ENCODE measurements at places on chromosomes 1 and 21. TPM values are rescaled to one million over a fixed set of nuclear protein-coding genes. Genes with fewer than 3 reads are reported as not detected.

Gene FMOD
- total RNA-seq = not detected

DNA sequence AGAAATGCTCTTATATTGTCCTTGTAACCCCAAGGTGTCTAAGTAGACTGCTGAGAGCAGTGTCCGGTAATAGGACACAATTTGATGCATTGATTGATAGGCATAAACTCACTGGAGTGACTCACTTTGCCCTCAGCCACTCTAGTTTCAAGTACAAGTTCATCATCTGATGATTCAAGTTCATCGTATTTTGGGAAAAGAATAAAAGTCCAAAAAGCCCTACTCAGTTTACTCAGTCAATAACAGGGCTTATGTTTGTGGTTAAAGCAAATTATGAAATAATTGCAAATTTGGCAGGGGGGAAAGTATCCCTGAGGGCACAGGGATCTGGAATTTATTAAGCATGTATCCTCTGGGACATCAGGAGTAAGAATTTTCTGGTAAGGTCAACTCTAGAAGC, 7.6 kb upstream of the ATF3 start:
- no peak overlapping the region for H3K4me3 ChIP-seq
- H3K4me1 ChIP-seq = peaks cover 29% of the 10 kb centered on the region

Gene BSND
- total RNA-seq = not detected

Gene C4BPA
- total RNA-seq = not detected

GRCh38 chr21:42306366-42307035, 8.7 kb downstream of the TFF3 start:
- no peak overlapping the region for H3K27ac ChIP-seq
- H3K4me1 ChIP-seq = no peaks in the 10 kb centered on the region
- no peak overlapping the region for H3K4me3 ChIP-seq
- DNase-seq = no peak
- H3K27me3 ChIP-seq = no peaks in the 10 kb centered on the region
- H3K36me3 ChIP-seq = no peaks in the 10 kb centered on the region

DNA sequence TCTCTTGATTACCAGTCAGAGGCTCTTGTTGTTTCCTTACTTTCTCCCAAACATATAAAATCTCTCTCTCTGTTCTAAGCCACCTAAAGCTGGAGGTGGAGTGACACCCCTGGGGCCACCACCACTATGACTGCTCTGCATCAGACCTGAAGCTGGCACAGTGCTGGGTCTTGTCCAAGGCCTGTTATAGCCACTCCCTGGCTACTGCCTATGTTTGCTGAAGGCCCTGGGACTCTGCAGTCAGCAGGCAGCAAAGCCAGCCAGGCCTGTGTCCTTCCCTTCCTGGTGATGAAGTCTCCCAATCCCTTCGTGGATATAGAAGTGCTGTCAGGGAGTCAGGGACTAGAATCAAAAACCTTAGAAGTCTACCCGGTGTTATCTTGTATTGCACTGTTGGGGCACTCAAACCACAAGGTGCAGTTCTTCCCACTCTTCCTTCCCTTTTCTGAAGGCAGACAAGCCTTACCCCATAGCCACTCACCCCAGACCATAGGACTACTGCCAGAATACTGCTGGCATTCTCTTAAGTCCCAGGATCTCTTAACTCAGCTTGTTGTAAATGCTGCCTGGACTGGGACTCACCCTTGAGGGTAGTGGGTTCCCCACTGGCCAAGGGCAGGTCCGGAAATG, 103.1 kb downstream of the RPS6KC1 start:
- H3K27me3 ChIP-seq = no peaks in the 10 kb centered on the region
- H3K4me1 ChIP-seq = peaks cover 5% of the 10 kb centered on the region
- peaks cover 5% of the 10 kb centered on the region for H3K36me3 ChIP-seq
- no peak overlapping the region for H3K4me3 ChIP-seq

DNA sequence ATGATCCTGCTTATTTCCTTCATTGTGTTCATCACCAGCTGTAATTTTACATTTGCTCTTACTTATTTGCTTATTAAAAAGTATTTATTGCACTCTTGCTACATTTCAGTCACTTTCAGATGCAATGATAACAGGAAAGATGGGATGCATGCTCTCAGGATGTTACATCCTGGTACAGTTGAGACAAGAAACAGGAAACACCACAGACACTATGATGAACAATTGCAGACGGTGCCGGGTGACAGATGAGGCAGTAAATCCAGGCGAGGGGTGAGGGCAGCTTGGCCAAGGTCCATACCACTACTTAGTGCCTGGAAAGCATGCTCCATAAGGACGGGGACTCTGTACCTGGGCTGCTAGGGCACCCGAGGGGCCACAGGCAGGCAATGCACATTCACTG, 156.6 kb upstream of the RAB4A start:
- DNase-seq = no peak
- H3K4me3 ChIP-seq = no peak overlapping the region
- peaks cover 4% of the 10 kb centered on the region for H3K36me3 ChIP-seq
- H3K27ac ChIP-seq = no peak overlapping the region

Gene HEYL
- total RNA-seq = not detected

DNA sequence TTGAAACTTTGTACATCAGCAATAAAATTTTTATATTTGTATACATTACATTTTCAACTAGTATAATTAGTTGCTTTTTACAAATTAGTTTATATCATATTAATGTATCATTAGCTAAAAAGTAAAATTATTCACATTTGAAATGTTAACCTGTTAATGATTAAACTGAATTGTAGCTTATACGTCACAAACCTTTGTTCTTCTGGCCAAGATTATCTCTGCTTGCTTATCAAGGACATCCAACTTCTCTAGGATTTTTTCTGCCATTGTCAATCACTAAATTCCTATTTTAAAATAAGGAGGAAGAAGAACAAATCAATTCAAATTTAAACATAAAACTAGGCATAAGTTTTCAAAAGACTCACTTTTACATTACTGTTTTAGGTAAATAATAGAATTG, 7.8 kb downstream of the C1orf141 start:
- H3K27ac ChIP-seq = no peak overlapping the region
- no peak for DNase-seq
- H3K4me3 ChIP-seq = no peak overlapping the region
- no peaks in the 10 kb centered on the region for H3K27me3 ChIP-seq
- peaks cover 7% of the 10 kb centered on the region for H3K4me1 ChIP-seq

DNA sequence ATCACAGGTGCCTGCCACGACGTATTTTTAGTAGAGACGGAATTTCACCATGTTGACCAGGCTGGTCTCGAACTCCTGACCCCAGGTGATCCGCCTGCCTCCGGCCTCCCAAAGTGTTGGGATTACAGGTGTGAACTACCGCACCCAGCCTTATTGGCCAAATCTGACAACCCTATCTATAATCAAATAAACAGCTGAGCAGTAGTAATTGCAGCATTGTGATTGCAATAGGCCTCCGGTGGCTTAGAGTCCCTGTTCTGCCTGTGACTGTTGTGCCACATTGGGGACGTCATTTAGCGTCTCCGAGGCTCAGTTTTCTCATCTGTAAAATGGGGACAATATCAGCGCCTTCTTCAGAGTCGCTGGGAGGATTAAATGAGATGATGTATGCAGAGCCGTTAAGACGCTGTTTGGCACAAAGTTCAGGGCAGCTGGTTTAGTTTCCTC, 569 bp upstream of the CAPN2 start:
- H3K27me3 ChIP-seq = no peaks in the 10 kb centered on the region
- peaks cover 15% of the 10 kb centered on the region for H3K36me3 ChIP-seq
- no peak for DNase-seq
- no peak overlapping the region for H3K27ac ChIP-seq

Gene PAPPA2
- 11.5 TPM for total RNA-seq

DNA sequence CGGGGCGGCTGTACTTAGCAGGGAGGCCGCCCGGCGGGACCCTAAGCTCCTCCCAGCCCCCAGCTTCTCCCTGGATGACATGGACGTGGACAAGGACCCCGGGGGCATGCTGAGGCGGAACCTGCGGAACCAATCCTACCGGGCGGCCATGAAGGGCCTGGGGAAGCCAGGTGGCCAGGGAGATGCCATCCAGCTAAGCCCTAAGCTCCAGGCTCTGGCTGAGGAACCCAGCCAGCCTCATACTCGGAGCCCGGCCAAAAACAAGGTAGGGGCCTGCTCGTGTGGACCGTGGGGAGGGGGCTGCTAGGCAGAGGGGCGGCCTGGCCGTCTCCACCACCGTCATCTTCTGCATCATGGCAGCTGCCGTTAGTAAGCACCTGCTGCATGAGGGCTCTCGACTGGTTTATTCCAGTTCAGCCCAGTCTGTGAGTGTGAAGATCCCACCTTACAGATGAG, 9.0 kb downstream of the ARHGEF16 start:
- no peaks in the 10 kb centered on the region for H3K4me1 ChIP-seq
- no peak for DNase-seq
- H3K4me3 ChIP-seq = no peak overlapping the region
- no peaks in the 10 kb centered on the region for H3K27me3 ChIP-seq
- no peak overlapping the region for H3K27ac ChIP-seq
- no peaks in the 10 kb centered on the region for H3K36me3 ChIP-seq

DNA sequence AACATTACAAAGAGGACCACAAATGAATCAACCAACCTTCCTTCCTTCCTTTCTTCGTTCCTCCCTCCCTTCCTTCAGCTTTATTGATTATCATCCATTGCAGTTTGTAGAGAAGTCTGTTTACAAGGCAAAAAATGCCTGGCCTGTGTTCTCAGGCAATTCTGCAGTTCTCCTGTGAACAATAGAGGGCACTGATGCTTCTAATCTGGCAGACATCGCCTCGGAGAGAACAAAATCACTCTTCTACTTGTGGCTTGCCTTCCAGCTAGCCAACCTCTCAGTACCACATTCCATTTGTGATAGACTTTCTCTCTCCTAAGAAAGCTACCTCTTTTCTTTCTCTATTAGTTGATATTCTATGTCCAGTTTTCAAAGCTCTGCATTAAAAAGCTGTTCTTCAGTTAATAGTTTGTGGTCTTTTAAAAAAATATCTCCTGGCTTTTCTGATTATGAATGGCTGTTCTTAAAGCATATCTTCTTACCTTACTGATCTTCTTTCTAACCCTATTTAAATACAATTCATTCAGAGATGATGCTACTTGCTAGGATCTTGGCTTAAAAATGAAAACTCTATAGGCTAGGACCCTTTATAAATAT, 26.9 kb upstream of the ESRRG start:
- no peak overlapping the region for H3K27ac ChIP-seq
- peaks cover 5% of the 10 kb centered on the region for H3K27me3 ChIP-seq
- DNase-seq = peak; percentile 72
- H3K36me3 ChIP-seq = no peaks in the 10 kb centered on the region
- H3K4me1 ChIP-seq = no peaks in the 10 kb centered on the region

DNA sequence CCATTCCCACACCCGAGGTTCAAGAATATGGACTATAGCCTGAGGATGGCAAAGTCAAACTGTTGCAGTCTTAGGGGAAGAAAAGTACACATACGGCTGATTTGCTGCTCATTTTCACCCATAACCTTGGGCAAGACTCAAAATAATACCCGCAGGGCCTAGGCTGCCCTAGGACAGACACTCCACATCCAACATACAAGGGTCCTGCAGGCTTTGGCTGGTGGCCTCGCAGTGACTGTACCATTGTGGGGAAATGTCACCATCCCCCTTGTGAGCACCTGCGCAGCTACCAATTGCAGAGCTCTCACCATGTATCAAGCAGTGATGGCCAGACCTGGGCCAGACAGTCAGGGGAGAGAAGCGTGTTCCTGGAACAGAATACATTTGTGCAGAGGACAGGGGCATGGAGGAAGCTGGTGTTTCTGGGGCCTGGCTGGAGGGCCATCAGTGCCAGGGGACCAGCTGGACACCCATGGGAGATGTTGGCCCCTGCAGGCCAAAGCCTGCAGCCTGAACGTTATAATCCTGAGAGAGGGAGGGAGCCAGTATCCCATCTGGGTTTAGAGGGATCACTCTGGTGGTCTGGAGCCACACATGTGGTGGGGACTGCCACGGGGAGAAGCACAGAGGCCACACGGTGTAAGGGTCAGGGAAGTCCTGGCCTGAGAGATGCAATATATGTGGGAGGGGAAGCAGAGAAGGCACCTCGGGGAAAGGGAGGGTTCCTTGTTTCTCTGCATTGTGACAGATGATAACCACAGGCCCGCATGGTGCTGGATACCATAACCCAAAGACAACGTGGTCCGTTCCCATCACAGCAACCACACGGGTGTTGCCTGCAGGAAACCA, 101.2 kb downstream of the GLIS1 start:
- no peak for DNase-seq
- H3K36me3 ChIP-seq = no peaks in the 10 kb centered on the region
- no peaks in the 10 kb centered on the region for H3K4me1 ChIP-seq

Gene SERINC2
- total RNA-seq = 117 TPM

DNA sequence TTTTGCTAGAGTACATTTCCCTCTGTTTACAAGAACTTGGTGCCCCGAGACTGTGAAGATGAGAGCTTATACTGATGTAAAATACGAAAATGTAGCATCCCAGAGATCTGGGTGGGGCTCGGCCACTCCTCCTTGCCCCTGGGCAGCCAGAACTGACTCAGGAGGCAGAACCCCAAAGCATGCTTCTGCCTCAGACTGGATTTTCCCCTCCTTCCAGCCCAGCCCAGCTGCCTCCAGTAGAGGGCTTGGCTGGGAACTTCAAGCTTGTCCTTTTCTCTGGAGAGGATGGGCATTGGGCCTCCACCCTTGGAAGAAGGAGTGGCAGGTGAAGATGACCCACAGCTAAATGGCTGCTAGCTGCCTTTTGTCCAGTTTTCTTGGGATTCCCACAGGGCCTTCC, 24.3 kb upstream of the BTG2 start:
- no peak overlapping the region for H3K4me3 ChIP-seq

Gene LENEP
- not detected for total RNA-seq

DNA sequence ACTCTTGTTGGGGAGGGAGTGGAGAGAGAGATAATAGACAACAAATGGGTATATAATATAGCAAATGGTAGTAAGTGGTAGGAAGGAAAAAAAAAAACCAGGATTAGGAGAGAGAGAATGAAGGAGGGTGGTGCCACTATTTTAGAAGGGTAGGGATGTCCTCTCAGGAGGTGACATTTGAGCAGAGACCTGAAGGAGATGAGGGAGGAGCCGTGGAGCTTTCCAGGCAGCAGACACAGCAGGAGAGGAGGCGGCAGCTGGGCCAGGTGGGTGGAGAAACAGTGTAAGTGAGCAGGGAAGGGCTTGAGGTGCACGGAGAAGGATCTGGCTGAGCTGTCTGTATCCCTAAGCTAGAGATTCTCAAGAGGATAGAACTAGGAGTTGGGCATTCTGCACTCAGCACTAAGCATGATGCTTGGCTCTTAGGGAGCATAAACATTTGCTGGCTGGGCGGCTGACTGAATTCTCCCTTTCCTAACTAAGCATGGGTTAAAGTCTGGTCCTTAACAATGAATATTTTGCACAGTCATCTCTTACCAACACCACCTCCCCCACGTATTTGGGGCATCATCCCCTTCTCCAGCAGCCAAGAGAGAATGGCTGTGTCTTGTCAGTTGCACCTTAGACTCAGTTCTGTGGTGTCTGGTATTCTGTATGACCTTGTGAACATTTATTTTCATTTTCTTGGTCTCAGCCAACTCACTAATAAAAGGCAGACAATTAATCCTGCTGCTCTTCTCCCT, 27.6 kb upstream of the SARS1 start:
- no peak overlapping the region for H3K27ac ChIP-seq
- H3K4me1 ChIP-seq = peaks cover 11% of the 10 kb centered on the region
- H3K27me3 ChIP-seq = no peaks in the 10 kb centered on the region
- no peak overlapping the region for H3K4me3 ChIP-seq

GRCh38 chr1:21647431-21648351, 21.5 kb downstream of the RAP1GAP start:
- H3K27ac ChIP-seq = no peak overlapping the region
- peak; percentile 72 for DNase-seq
- H3K36me3 ChIP-seq = no peaks in the 10 kb centered on the region
- no peak overlapping the region for H3K4me3 ChIP-seq
- no peaks in the 10 kb centered on the region for H3K27me3 ChIP-seq
- no peaks in the 10 kb centered on the region for H3K4me1 ChIP-seq

Gene CD244
- total RNA-seq = not detected

- no peaks in the 10 kb centered on the region for H3K36me3 ChIP-seq
- no peak for DNase-seq
- H3K4me3 ChIP-seq = no peak within 1 kb of the TSS
- no peak within 1 kb of the TSS for H3K27ac ChIP-seq
These were observed at the start of gene CASQ2 for GRCh38 chr1:115768549-115768948. TSS of gene CASQ2 (minus strand) at chr1:115768714. CDS start at chr1:115768541, 173 bp downstream.

Measured in MCF 10A (cell line).